ENCODE measurements at places on chromosomes 5 and 9. TPM values are rescaled to one million over a fixed set of nuclear protein-coding genes. Genes with fewer than 3 reads are reported as not detected.

ANKRD31 gene
- 0.05 TPM for total RNA-seq

CENPK gene
- total RNA-seq = 33.5 TPM

PCDHB13 gene
- total RNA-seq = 0.06 TPM

SMIM3 gene
- 4.5 TPM for total RNA-seq
